Stimulated activated CD4-positive, alpha-beta T cell treated with anti-CD3 and anti-CD28 coated beads, Interleukin-1b, Interleukin-23, amount 100 ng/mL, for 24 hours (primary cell): ENCODE measurements at places on chromosomes 2 and 18.

- no peak for DNase-seq
Measured at GRCh38 chr2:21183726-21184125, 60.0 kb downstream of the TDRD15 start.

GRCh38 chr2:202574541-202574940, 60.2 kb upstream of the FAM117B start:
- no peak for DNase-seq

DNA sequence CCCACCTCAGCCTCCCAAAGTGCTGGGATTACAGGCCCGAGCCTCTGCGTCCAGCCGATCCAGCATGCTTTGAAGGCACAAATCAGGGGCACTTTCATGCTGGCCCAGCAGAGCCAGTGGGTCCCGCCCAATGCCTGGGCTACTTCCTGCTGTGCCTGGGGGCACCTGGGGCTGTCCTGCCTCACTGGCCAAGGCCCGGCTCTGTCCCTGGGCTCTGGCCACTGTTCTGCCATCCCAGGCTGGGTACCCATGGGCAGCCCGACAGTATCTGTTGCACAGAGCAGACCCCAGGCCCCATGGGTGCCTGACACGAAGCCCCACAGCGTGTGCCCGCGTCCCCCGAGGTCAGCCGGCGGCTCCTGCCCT, 6.8 kb upstream of the GAL3ST2 start:
- DNase-seq = no peak

DNA sequence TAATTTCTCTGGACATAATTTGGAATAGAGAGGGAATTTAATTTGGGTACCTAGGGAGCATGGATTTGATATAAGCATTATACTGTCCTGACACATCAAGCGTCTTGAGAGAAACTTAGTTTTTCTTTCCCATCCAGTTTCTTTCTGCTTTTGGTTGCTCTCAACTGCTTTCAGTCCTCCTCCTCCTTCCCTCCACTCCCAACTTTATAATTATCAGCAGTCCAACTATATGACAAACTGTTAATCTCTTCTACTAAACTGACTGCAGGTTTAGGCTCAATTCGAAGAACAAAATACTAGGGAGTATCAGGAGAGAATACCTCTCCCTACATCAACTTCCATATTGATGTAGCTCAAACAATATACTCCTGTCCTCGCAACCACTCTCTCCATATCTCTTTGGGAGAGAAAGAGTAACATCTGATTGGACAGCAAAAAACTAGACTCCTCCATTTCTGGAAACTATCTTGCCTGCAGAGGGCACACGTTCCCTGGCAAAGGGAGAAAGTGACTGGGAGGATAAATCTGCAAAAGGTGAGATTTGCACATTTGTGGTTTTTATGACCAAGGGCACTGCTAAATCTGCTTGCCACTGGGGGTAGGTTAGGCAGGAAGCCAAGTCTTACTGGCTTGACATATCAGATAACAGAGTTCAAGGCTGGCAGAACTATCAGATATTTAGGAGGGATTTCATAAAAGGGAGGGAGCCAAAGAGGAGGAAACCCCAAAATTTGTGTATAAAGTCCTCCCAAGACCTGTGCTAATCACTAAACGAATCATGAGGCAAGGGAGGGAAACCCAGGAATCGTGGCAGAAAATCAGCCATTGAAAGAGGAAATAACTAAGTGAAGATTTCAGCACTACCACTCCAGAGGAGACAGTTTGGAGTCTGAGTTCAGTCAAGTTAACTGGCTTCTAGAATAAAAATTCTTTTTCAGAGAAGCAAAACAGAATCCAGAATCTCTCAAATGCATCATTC, 40.0 kb downstream of the ICA1L start:
- DNase-seq = no peak

- DNase-seq = no peak
Measured at GRCh38 chr2:147385600-147385999, 459.2 kb upstream of the ACVR2A start.

DNA sequence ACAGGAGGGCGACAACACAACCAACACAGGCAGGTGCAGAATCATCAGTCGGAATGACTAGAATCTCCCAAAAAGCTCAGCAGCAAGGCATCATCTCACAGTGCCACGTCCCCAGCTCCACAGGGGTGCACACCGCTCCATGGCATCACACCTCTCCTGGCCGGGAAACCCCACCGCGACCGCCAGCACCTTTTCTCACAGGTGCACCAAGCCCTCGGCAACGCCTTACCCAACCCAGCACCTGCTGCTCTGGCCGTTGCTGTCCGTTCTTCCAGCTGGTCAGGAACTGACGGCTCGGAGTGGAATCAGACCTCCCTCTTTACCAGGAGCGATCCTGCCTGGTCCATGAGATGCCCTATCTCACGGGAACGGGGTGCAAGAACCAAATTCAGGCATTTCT, 61.3 kb downstream of the ZNF516 start:
- DNase-seq = no peak

- DNase-seq = no peak
Measured at GRCh38 chr18:10230072-10230471, 224.4 kb upstream of the APCDD1 start.

GRCh38 chr2:80154231-80154915, 150.2 kb downstream of the LRRTM1 start:
- no peak for DNase-seq

DNA sequence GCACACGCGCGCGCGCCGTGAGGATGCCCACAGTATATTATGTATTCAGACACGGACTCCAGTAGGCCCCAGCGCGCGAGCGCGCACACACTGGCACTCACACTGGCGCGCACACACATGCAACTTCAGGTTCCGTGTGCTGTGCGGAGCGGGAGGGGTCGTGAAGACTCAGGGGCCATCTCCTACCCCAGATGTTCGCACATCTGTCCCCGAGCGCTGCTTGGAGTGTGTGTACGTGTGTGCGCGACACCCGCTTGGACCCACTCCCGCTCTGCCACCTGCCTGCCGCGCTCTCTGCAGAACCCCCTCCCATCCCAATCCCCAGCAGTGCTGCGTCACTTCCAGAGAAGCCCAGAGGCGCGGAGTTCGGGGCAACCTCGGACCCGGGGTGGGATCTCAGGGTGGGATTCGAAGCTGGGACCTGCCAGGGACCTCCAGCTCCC, 2.6 kb downstream of the NRP2 start:
- no peak for DNase-seq

DNA sequence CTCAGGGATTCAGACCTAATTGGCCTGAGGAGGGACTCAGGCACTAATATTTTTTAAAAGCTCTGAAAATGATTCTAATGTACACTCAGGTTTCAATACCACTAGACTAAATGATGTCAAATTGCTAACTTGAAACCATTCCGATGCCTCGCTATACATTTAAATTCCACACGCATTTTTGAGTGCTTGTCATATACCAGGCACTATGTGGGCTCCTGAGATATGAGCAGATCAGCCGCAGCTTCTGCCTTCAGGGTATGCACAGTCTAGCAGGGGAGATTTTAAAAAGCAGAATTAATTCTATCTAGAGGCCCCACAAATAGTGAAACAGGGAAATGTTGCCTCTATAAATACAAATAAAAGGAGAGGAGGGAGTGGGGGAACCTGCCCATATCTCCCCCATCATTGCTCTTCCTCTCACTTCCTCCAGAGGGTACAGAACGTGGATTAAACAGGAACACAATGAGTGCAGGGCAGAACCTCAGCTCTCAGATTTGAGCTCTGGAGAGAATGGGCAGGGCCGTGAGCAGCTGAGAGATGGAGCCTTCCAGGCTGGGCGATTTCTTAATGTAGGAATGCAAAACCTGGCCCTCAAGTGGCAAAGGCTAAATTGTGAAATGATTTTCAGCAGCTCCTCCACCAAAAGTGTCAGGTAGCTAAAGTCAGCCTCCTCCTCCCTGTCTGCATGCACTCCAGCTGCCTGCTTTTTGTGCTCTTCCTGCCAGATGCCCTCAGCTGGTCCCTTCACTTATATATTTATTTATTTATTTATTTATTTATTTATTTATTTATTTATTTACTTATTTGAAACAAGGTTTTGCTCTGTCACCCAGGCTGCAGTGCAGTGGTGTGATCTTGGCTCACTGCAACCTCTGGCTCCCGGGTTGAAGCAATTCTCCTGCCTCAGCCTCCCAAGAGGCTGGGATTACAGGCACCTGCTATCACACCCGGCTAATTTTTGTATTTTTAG, 24.6 kb upstream of the LBH start:
- DNase-seq = no peak

- DNase-seq = no peak
Measured at GRCh38 chr2:181570833-181571661, 85.9 kb downstream of the CERKL start.

- no peak for DNase-seq
Measured at GRCh38 chr2:98532756-98533155, 75.6 kb downstream of the COA5 start.

- no peak for DNase-seq
Measured at GRCh38 chr18:41096504-41096903, 858.5 kb upstream of the PIK3C3 start.

- DNase-seq = no peak
Measured at GRCh38 chr2:12232876-12233275, 483.9 kb upstream of the TRIB2 start.

- no peak for DNase-seq
Measured at GRCh38 chr2:112936927-112937232, 25.9 kb downstream of the IL37 start.

DNA sequence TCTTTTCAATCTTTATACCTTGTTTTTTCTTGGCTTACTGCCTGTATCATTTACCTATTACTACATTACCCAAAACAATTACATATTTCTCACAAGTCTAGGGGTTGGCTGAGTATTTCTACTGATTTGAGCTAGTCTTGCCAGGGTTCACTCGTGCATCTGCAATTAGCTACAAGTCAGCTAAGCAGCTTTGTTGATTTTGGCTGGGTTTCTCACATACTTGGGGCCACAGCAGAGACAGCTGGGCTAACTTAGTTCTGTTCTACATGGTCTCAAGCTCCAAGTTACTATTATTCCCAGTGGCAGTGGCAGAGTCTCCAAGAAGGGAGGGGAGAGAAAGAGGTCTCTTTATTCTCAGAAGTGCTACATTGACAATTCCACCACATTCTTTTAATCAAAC, 54.7 kb upstream of the SP5 start:
- DNase-seq = no peak

DNA sequence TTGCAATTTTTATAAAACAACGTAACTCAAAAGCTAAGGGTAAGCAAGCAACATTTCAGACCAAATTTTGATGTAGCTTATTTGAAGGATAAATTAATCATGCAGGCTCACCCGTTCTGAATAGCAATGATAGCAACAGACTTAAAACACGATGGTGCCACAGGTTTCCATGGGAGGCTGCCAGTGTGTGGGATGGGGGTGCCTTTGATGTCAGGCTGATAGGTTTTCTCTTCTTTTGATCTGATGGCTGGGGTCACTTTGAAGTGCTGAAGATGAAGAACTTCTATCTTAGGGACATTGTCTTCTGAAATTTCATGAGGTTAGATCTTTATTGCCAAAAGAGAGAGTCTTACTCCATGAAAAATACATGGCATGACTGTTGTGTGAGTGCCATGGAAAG, 206.8 kb downstream of the LPIN1 start:
- no peak for DNase-seq

DNA sequence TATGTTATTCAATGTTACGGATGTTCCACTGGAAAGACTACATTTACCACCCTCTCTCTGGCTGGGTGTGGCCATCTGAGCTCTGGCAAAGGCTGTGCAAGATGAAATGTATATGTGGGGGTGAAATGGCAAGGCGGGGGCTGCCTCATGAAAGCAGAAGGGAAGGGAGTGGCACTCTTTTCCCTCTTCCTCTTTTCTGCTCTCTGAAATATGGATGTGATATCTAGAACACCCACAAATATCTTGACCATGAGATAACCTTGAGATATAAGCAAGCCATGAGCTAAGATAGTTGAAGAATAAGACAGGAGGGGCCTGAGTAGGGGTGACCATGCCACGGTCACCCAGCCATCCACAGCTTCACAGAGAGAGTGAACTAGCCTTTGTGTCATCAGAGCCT, 367.8 kb upstream of the ID2 start:
- no peak for DNase-seq

DNA sequence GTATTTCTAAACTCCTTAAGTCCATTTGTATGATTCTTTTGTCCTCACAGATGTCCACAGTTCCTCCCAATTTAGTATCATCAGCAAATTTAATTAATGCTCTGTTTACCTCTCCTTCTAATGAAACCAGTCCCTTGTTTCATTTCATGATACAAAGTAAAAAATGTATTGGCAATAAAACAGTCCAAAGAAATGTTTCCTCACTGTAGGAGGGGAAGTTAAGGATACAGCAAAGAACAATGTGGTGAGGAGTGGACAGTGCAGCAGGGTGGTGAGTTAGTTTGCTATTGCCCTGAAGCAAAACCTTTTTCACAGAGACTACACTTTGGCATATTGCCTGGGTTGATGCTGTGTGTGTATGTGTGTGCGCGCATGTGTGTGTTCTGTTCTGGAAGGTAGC, 401.5 kb downstream of the ARHGAP15 start:
- no peak for DNase-seq

DNA sequence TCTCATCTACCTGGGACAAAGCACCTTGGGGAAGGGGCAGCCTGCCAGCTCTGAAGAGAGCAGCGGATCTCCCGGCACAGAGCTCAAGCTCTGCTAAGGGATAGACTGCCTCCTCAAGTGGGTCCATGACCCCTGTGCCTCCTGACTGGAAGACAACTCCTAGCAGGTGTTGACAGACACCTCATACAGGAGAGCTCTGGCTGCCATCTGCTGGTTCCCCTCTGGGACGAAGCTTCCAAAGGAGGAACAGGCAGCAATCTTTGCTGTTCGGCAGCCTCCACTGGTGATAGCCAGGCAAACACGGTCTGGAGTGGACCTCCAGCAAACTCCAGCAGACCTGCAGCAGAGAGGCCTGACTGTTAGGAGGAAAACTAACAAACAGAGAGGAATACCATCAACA, 549.9 kb upstream of the LRATD1 start:
- no peak for DNase-seq

DNA sequence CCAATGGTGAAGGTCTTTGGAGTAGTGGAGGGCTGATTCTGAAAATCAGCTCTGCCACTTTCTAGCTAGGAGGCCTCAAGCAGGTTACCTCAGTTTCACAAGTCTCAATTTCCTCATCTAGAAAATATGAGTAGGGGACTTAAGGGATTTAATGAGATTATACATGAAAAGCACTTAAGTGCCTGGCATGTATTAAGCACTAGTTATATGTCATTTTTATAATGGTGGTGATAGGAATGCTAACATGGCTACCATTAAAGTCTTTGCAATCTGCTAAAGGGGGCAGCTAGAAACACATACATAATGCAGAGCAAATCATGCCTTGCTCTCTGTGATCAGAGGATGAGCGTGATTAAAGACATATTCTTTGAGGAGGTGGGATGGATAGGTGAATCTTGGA, 640.9 kb upstream of the ZEB2 start:
- DNase-seq = no peak

- no peak for DNase-seq
Measured at GRCh38 chr18:54163453-54163852, 61.0 kb downstream of the MBD2 start.

DNA sequence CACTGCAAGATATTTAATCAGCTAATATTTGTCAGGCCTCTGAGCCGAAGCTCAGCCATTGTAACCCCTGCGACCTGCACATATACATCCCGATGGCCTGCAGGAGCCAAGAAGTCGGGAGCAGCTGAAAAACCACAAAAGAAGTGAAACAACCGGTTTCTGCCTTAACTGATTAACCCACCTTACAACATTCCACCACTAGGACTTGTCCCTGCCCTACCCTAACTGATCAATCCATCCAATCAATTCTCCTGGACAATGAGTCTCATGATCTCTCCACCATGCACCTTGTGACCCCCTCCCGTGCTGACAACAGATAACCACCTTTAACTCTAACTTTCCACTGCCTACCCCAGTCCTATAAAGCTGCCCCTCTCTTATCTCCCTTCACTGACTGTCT, 945.4 kb upstream of the GYPC start:
- DNase-seq = no peak

GRCh38 chr2:237912271-237913192, 53.1 kb downstream of the RAMP1 start:
- DNase-seq = no peak
